ENCODE measurements at places on chromosomes 2 and 18. TPM values are rescaled to one million over a fixed set of nuclear protein-coding genes. Genes with fewer than 3 reads are reported as not detected.

Gene CRYGC
- total RNA-seq = not detected

Gene IL1F10
- not detected for total RNA-seq

Gene MOCOS
- 2.7 TPM for total RNA-seq

Gene PXDN
- 12.3 TPM for total RNA-seq

Gene KCNF1
- 30.5 TPM for total RNA-seq

Gene CD302
- total RNA-seq = 2.7 TPM

Gene POTEC
- not detected for total RNA-seq

Gene SMYD5
- total RNA-seq = 57.7 TPM

Gene ONECUT2
- total RNA-seq = 0.68 TPM

Gene ANKRD23
- 1.4 TPM for total RNA-seq

Gene MBP
- 21.3 TPM for total RNA-seq

Gene RGPD5
- total RNA-seq = 8.8 TPM

Gene GREB1
- total RNA-seq = 3.9 TPM

Gene GMPPA
- total RNA-seq = 37.2 TPM

Gene IL36B
- not detected for total RNA-seq
